ENCODE measurements at places on chromosomes 1 and 21. TPM values are rescaled to one million over a fixed set of nuclear protein-coding genes. Genes with fewer than 3 reads are reported as not detected.

GPR61 gene
- not detected for total RNA-seq

CFAP45 gene
- 1.6 TPM for total RNA-seq

ACKR1 gene
- not detected for total RNA-seq

DMBX1 gene
- total RNA-seq = 0.05 TPM

TMEM52 gene
- total RNA-seq = 2.5 TPM

OR2T2 gene
- not detected for total RNA-seq

LEMD1 gene
- total RNA-seq = not detected

CDC14A gene
- 6.6 TPM for total RNA-seq

SPRR2F gene
- total RNA-seq = not detected

DNA sequence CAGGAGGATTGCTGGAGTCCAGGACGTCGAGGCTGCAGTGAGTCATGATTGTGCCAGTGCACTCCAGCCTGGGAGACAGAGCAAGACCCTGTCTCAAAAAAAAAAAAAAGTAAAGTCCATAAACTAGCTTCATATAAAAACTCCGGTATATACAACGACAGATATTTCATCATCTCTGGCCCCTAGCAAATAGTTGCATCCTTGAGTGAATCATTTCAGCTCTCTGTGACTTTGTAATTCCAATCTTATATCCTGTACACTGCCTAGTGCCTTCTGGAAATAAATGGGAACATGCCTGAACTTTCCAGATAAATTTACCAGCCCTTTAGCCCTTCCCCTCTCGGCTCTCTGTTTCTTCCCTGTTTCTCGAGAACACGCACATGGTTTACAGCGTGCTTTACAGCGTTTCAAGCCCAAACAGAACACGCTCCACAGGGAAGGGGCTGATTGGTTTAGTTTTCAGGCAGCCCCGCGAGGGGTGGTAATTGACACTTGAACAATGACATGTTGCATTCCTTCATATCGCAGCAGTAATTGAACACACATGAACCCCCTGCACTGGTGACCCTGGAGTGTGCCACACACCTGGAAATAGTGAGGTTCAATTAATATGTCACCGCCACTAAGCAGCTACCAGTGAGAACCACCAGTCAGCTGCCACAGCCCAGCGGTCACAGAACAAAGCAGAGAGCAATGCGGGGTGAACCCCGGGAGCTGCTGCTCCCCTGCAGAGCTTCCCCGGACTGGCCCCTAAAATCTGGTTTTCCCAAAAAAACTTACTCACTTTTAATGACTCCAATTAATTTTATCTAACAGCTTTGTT, 35.7 kb upstream of the SIM2 start:
- no peaks in the 10 kb centered on the region for H3K27me3 ChIP-seq
- H3K4me1 ChIP-seq = no peaks in the 10 kb centered on the region
- no peak overlapping the region for H3K27ac ChIP-seq
- no peak overlapping the region for H3K4me3 ChIP-seq

DNA sequence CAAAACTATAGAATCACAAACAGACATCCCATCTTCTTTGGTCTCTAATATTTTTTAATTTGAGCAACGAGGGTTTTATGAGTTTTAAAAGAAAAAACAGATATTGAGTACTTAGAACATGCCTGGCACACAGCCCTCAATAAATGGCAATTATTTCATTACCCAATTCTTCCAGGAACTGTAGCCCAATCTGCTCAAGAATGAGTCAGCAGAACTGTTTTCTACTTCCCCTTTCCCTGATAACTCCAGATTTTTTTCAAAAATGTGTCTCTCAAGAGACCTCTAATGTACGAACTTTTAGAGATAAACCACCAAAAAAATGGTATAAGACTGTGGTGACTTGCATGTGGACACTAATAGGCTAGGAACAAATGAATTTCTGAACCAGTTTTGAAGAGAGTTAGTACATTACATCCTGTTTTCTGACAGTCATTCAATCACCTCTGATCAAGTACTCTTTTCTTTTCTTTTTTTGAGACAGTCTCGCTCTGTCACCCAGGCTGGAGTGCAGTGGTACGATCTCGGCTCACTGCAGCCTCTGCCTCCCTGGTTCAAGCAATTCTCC, 11.5 kb downstream of the ABL2 start:
- H3K27ac ChIP-seq = no peak overlapping the region
- no peaks in the 10 kb centered on the region for H3K36me3 ChIP-seq
- H3K4me3 ChIP-seq = no peak overlapping the region
- H3K4me1 ChIP-seq = no peaks in the 10 kb centered on the region
- no peak for DNase-seq

DNA sequence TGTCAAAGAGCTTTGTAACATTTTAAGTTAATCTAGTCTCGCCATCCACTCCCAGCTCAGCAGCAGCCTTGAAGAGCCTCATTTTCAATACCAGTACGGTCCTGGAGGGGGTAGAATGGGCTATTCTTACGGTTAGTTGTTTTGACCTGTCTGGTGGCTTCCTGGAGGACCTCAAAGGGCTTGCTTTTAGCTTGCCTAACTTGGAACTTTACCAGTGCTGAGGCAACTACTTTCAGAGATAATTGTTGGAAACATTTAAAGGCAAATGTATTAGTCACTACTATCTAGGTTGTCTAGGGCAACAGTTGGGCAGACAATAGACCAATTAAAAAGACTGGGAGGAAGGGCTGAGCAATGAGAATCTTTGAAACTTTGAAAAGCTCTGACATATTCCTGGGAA, 56.0 kb downstream of the TTLL7 start:
- H3K27ac ChIP-seq = no peak overlapping the region
- no peak overlapping the region for H3K4me3 ChIP-seq
- no peaks in the 10 kb centered on the region for H3K4me1 ChIP-seq
- no peak for DNase-seq
- no peaks in the 10 kb centered on the region for H3K36me3 ChIP-seq

DNA sequence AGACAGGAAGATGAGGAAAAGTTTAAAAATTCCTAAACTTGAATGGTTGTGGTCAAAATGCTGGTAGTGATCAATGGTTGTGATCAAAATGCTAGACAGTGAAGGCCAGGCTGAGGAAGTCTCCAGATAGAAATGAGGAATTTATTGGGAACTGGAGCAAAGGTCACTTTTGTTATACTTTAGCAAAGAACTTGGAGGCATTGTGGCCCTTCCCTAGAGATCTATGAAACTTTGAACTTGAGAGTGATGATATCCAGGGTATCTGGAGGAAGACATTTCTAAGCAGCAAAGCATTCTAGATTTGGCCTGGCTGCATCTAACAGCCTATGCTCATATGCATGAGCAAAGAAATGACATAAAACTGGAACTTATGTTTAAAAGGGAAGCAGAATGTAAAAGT, 35.5 kb upstream of the RABGAP1L start:
- H3K4me3 ChIP-seq = no peak overlapping the region
- no peak for DNase-seq
- no peaks in the 10 kb centered on the region for H3K36me3 ChIP-seq
- no peaks in the 10 kb centered on the region for H3K4me1 ChIP-seq
- H3K27me3 ChIP-seq = no peaks in the 10 kb centered on the region
- no peak overlapping the region for H3K27ac ChIP-seq

GRCh38 chr1:61070054-61070453, 12.3 kb upstream of the NFIA start:
- H3K27ac ChIP-seq = no peak overlapping the region
- no peak overlapping the region for H3K4me3 ChIP-seq
- H3K36me3 ChIP-seq = no peaks in the 10 kb centered on the region
- DNase-seq = no peak

DNA sequence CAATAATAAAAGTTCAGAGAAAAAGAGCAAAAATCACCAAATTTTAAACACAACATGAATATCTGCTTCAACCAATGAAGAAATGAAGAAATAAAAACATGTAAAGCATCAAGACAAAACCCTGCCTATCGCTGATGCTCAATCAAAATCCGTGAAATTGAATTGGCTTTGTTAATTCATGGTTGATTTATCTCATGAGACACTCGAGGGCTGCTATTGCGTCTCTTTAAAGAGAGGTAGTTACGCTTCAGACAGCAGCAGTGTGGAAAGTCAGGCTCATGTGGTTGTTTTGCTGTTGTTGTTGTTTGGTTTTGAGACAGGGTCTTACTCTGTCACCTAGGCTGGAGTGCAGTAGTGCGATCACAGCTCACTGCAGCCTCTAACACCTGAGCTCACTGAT, 65.5 kb upstream of the RGS7 start:
- no peaks in the 10 kb centered on the region for H3K36me3 ChIP-seq
- H3K4me1 ChIP-seq = no peaks in the 10 kb centered on the region
- H3K4me3 ChIP-seq = no peak overlapping the region
- H3K27me3 ChIP-seq = peaks cover 13% of the 10 kb centered on the region
- H3K27ac ChIP-seq = no peak overlapping the region

DNA sequence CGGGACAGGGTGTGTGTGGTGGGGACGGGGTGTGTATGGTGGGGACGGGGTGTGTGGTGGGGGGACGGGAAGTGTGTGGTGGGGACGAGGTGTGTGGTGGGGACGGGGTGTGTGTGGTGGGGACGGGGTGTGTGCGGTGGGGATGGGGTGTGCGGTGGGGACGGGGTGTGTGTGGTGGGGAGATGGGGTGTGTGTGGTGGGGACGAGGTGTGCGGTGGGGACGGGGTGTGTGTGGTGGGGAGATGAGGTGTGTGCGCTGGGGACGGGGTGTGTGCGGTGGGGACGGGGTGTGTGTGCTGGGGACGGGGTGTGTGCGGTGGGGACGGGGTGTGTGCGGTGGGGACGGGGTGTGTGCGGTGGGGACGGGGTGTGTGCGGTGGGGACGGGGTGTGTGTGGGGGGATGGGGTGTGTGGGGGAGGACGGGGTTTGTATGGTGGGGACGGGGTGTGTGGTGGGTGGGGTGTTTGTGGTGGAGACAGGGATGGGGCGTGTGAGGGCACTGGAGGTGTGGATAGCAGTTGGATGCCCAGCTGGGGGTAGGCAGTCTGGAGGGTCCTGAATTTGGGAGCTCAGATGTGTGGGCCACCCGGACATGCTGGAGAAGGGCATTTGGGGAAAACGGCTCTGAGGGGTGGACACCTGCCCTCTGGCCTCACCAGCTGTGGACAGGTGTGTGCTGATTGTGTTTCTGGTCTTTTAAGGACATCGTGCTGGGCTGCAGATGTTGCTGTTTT, 16.9 kb downstream of the IBA57 start:
- DNase-seq = no peak
- no peak overlapping the region for H3K27ac ChIP-seq
- H3K4me3 ChIP-seq = no peak overlapping the region
- H3K4me1 ChIP-seq = no peaks in the 10 kb centered on the region
- no peaks in the 10 kb centered on the region for H3K36me3 ChIP-seq

GRCh38 chr1:60573726-60574409, 500.3 kb upstream of the C1orf87 start:
- H3K4me3 ChIP-seq = no peak overlapping the region
- no peak for DNase-seq
- H3K27ac ChIP-seq = no peak overlapping the region
- H3K4me1 ChIP-seq = no peaks in the 10 kb centered on the region

DNA sequence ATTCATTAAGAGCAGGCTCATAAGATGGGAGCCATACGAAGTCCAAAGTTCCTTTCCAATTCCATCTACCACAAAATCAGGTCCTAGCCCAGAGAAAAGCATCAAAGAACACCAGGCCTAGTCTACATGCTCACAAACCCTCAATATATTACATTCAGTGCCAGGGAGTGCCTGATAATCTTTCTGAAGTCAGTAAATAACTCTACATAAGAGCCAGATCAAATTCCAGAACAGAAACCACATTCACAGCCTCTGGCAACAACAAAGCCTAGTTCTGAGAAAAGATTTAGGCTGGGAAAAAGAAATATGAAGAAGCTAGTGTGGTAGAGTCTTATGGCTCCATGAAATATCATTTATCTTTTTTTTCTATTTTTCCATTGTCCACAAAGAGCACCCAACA, 40.5 kb upstream of the RBBP5 start:
- H3K27ac ChIP-seq = no peak overlapping the region
- 0 out of 2 replicates have a peak, but pooled peaks cover 2% of the 10 kb centered on the region for H3K36me3 ChIP-seq
- H3K4me3 ChIP-seq = no peak overlapping the region
- no peak for DNase-seq

- H3K27me3 ChIP-seq = no peaks in the 10 kb centered on the region
- no peak overlapping the region for H3K27ac ChIP-seq
- H3K36me3 ChIP-seq = no peaks in the 10 kb centered on the region
- no peak overlapping the region for H3K4me3 ChIP-seq
- no peaks in the 10 kb centered on the region for H3K4me1 ChIP-seq
- no peak for DNase-seq
These were observed 162.9 kb upstream of the HP1BP3 start for GRCh38 chr1:20949871-20950590.

GRCh38 chr1:89351597-89352311, 12.1 kb upstream of the GBP6 start:
- no peaks in the 10 kb centered on the region for H3K4me1 ChIP-seq
- peaks cover 4% of the 10 kb centered on the region for H3K27me3 ChIP-seq
- no peak for DNase-seq
- H3K36me3 ChIP-seq = no peaks in the 10 kb centered on the region
- no peak overlapping the region for H3K4me3 ChIP-seq
